ENCODE measurements at places on chromosomes 1 and 21.
A peak's percentile ranks its signal among the peaks of the same experiment; 100 is the strongest.

DNA sequence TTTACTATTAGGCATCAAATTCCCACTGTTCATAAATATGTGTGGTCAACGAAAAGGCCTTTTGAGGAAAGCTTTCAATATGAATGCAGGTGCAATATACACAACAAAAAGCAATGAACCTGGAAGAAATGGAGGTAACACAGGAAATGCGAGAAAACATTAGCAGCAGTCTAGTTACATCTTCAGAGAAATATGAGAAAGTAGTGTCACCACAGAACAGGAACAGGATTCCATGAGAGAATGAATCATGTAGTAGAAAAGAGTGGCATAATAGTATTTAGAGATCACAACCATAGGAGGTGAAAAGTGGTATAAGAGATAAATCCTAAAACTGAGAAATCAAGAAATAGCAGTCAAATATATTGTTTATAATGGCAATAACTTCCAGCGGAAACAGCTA is 103.7 kb downstream of the AK5 start:
- DNase-seq, result no peak

- DNase-seq, result peak; percentile 94
These were observed at the start of gene ARPC5 for GRCh38 chr1:183635606-183636333. ARPC5 (minus strand) TSS chr1:183635783; CDS start chr1:183635659, 124 bp downstream.

DNA sequence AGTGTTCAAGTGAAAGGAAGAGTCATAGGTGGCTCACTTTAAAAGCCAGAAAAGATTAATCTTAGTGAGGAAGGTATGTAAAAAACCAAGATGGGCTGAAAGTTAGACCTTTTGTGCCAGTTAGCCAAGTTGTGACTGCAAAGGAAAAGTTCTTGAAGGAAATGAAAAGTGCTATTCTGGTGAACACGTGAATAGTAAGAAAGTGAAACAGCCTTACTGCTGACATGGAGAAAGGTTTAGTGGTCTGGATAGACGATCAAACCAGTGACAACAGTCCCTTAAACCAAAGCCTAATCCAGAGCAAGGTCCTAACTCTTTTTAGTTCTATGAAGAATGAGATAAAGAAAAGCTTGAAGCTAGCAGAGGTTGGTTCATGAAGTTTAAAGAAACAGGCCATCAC is 106.4 kb downstream of the CTH start:
- no peak for DNase-seq

- no peak for DNase-seq
These were observed 160.9 kb downstream of the GABPA start for GRCh38 chr21:25895565-25896205.

DNA sequence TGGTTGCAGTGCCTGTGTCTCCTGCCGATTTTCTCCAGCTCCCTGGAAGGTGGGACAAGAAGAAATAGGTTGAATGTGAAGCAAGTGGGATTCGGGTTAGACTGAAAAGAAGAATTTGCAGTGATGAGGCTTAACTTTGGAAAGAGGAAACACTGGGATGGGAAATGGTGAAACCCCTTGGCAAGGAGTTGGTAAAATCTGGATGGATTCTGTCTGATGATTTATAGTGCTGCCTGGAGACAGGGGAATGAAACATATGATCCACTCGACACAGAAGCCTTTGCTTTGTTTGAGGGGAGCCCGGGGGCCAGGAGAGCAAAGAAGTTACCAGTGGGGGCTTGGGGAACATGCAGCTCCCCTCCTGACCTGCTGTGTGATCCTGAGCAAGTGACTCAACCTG is 67.2 kb downstream of the UBIAD1 start:
- no peak for DNase-seq

DNA sequence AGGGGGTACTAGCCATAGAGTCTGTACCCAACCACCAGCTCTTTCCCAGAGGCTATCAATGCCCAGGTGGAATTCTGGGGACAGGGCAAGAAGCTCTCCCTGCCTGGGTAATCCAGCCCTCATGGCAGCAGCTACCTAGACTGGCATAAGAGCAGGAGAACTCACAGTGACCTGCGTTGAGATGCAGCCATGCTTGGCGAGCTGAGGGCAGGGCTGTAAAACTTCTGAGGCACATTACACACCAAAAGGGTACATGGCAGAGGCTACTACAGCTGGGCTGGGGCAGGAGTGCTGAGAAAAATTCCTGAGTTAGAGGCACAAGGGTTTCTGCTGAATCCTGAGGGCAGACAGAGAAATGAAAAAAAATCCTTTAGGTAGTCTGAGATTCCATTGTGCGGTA is 927.9 kb upstream of the B3GALT2 start:
- no peak for DNase-seq

- no peak for DNase-seq
These were observed 29.8 kb upstream of the RC3H1 start for GRCh38 chr1:174051956-174052355.

- no peak for DNase-seq
These were observed 3.2 kb downstream of the ELF3 start for GRCh38 chr1:202013603-202014002.

DNA sequence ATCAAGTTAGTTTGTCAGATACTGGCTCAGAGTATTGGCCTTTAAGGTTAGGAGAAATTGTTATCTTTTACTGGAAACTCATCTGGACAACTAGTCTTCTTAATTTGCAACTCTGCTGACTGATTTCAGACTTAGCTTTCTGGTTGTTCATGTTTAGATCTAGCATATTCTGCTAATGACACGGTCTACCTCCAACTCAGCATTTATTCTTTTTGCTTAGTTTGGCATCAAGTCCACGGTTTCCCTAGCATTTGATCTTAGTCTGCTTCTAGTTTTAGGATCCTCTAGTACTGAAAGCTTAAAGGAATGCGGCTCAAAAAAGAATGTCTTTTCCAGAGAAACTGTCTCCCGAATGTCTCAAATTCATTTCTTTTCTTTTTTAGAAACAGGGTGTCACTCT is 75.6 kb upstream of the SLFNL1 start:
- no peak for DNase-seq

DNA sequence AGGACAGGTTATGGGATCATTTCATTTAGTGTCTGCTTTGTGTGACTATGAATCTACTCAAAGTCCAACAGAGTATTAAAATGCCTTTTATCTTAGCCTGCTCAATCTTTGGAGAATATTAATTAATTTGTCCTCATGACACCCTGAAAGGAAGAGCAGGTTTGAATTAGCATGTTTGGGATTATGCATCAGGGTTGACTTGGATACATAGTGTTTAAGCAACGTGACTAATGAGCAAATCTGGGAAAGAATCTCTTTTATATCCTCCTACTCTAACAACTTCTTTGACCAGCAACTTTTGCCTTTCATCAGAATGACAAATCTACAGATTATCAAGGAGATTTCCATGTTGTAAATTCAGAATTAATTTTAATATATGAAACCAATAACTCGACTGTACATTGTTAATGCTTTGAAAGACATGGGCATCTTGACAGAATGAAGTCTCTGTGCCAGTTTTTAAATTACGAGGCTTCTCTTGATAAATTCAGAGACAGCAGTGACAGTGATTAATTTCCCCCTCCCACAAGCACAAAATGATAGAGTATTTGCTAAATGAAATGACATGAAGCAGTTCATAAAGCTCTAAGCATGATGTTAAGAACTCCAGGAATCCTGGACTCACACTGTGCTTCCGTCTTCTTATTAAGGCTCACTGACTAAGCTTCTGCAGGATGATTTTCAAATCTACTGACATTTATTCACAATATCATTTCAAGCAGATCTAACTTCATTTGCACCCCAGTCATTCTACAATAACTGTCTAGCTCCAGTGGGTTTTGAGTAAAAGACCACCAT is 156.5 kb downstream of the PCNX2 start:
- no peak for DNase-seq

DNA sequence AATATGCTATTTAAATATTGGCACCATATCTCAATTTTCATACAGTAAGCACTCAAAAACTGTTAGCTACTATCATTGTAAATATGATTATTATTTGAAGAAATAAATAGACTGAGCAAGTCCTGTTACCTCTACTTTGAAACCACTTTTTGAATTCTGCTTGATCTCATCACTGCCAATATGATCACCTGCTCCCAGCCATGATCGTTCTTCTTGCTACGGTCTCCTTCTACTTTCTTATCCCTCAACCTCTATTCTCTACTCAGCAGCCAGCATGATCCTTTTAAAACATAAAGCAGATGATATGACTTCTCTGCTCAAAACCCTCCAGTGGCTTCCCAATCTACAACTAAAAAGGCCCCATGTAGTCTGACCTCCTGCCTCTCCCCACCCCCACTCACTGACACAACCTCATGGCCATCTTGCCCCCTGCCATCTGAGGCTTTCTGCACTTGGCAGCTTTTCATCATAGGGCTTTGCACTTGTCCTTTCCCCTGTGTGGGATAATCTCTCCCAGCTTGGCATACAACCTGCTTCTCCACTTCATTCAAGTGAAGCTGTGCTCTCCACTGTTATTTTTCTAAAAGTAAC is 27.2 kb downstream of the CD34 start:
- DNase-seq, result no peak

DNA sequence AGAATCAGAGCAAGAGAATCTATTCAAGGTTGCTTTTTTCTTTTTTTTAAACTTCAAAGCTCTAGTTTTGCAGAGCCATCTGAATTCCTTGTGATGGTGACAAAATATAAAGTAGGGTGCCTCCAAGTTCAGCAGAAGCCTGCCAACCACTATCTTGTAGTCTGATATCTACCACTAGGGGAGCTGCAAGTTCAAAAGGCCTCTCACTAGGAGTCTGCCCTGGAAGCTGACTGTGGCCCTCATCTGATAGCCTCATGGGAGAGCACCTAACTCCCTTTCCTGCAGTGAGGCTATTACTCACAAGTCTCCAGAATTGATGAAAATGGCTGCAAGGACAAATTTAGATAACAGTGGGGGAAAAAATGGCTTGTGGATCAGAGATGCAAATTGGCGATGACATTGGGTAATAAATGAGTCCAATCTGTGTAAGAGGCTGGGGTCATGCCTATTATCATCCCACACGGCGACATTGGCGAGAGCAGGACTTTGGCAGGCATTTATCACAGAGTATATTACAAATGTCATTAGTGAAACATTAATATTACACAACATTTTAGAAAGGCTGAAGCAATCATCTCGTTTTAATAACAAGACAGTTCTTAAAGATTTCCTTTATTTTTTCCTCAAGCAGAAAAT is 10.7 kb upstream of the ZP4 start:
- no peak for DNase-seq

DNA sequence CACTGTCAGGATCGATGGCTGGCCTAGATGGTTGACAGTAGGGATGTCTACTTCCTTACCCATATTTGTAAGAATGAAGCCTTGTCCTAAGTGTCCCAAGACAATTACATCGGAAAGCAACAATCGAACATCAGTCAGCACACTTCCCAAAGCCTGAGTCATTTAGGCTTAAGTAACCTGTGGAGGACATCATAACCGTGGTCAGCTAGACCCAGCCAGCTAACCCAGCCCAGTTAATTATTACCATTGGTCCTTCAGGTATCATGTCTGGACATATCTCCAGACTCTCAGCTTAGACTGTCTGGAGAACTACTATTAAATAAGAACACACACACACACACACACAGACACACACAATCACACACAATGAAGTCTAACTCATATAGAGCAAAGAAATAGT is 264.7 kb downstream of the TRABD2B start:
- no peak for DNase-seq

GRCh38 chr1:65176591-65176990 is 28.6 kb downstream of the AK4 start:
- DNase-seq, result no peak

- no peak for DNase-seq
These were observed 1.9 kb downstream of the TMEM53 start for GRCh38 chr1:44672254-44672955.

DNA sequence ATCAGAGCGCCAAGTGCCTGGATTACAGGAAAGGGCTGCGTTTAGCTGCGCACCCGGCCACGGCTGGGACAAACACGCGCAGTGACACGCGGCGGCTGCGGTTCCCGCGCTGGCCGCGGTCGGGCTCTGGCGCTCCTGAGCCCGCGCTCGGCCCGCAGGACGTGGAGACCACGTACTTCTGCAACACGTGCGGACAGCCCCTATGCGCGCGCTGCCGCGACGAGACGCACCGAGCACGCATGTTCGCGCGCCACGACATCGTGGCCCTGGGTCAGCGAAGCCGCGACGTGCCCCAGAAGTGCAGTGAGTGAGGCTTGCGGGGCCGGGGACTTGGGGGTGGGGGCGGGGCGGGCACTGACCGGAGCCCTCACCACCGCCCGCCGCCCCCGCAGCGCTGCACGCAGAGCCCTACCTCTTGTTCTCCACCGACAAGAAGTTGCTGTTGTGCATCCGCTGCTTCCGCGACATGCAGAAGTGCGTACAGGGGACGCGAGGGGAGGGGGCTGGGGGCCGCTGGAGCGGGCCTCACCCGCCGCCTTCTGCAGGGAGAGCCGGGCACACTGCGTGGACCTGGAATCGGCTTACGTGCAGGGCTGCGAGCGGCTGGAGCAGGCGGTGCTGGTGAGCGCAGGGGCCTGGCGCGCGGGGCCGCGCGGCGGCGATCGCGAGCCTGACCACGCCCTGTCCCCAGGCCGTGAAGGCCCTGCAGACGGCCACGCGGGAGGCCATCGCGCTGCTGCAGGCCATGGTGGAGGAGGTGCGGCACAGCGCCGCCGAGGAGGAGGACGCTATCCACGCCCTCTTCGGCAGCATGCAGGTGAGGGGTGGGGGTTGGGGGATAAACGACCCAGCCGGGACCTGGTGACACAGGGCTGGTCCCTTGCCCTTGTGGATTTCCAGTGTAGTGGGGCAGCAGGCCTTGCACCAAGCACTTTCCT is 3.1 kb downstream of the RNF207 start:
- no peak for DNase-seq

DNA sequence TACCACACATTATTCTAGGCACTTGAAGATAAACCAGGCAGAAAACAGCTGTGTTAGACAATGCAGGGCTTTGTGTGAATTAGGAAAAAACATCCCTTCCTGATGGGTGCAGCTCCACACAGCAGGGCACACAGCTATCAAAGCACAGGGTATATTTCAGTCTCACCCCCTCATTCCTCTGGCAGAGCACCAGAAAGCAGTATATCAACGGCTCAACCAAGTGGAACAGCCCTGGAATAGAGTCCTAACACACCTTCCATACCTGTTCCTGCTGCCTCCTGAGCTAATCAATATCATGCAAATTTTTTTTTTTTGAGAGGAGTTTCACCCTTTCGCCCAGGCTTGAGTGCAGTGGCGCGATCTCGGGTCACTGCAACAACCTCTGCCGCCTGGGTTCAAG is 32.1 kb downstream of the LYST start:
- no peak for DNase-seq

DNA sequence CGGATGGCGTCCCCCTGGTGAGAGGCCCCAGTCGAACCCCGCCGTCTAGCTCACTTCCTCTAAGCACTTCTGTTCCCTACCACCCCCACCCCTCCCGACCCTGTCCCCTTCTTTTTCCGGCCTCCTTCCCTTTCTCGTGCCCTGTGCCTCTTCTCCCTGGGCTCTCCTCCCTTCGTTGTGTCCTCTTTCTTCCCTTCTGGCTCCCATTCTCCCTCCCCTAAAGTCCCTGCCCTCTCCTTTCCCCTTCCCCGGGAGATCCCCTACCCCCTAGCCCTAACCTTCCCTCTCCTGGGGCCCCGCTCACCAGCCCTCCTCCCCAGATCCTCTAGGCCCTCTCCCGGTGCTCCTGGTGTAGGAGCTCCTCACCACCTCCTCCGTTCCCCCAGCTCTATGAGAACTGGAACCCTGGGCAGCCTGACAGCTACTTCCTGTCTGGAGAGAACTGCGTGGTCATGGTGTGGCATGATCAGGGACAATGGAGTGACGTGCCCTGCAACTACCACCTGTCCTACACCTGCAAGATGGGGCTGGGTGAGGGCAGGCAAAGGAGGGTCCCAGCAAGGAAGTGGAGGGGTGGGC is 15.9 kb downstream of the BCAN start:
- DNase-seq, result no peak

Measured in stimulated activated CD4-positive, alpha-beta T cell treated with anti-CD3 and anti-CD28 coated beads, Interleukin-1b, Interleukin-23, amount 100 ng/mL, for 24 hours (primary cell).